RKO (cell line): ENCODE measurements at places on chromosomes 1 and 21.
A peak's percentile ranks its signal among the peaks of the same experiment; 100 is the strongest.

GRCh38 chr1:247352175-247352574 is 20.5 kb upstream of the ZNF496 start:
- no peak for DNase-seq

DNA sequence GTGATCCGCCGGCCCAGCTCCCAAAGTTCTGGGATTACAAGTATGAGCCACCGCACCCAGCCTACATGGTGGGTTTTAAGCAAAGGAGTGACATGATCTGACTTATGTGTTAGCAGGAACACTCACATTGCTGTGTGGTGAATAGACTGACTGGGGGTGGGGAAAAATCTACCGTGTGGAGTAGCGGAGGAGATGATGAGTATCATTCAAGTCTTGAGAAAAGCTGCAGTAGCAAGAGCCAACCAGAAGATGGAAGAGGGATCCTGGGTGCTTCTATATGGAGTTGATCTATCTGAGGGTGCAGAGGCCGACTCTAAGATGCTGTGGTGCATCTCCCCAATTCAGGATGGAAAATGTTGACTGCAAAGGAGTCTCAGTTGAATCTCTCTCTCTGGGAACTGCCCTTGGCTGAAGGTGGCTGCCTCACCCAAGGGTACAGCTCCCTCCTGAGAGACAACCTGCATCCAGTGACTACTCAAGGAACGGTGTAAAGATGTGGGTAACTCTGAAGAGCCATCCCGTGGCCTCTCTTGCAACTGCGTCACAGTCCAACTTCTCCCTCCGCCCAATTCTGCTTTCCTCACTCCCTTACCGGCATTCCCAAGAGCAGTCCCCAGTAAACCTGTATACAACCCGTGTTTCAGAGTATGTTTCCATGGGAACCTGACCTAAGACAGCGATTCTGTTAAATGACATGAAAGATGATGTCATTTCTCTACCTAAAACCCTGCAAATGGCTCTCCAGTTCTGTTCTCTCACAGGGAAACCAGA is 7.4 kb upstream of the B3GALNT2 start:
- DNase-seq: peak; percentile 59

GRCh38 chr1:221494670-221495069 is 247.2 kb downstream of the DUSP10 start:
- no peak for DNase-seq

DNA sequence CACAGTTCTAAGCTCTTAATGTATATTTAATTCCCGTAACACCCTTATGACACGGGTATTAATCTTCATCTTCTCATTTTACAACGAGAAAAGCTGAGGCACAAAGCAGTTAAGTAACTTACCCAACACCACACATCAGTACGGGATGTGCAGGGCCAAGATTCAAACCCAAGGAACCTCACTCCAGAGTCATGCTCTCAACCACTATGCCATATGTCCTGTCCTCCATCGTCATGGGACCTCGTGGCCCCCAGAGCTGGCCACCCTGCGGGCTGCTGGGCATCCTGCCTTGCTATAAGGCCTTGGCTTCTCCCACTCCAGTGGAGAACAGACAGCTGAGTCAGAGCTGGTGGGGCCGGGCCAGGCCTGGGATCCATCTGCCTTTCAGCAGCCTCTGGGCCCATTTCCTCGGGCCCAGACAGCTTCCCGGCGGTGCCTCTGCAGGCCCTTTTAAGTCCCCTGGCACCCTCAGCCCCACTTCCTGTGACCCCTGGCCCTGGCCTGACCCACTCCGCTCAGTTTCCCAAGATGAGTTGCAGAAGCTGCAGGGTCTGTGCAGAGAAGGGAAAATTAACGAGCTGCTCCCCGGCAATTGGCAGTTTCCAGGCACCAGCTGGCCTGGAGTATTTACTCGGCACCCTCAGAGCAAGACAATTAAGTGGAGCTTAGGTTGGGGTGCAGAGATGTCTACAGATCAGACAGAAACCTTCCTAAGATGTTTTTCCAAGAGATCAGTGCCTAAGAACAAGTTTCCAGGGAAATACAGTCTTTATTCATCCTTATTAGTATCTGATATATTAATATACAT is 98.2 kb downstream of the EPHB2 start:
- DNase-seq: no peak

DNA sequence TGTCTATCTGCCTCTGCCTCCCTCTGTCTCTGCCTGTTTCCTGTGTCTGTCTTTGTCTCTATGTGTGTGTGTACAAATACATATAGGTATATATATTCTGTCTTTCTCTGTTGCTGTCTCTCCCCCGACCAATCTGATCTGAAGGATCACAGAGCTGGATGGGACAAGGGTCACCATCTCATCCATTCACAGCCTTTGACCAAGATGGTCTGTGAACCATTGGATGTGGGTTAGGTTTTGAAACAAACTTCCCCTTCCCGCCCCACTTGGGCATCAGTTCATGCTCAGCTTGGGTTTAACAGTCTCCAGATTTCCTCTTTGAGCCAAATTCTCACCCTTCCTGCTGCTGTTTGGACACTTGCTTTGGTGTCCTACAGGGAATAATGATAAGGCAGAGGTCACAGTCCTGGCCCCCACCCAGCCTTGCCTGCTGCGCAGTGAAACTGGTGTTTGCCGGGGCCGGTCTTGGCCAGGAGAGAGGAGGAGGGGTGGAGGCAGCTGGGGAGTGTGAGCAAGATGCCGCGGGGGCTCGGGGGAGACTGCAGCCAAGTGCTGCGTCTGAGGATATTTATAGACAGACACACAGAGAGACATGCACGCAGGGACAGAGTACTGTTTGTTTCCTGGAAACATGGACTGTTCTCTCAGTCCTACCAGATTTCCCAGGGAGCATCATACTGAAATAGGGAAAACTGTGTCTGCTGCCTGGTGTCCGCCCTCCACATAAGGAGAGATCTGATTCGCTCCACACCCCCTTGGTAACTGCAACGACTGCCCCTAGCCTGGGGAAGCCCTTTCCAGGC is 27.0 kb upstream of the BTG2 start:
- no peak for DNase-seq

GRCh38 chr1:36784147-36784859 is 250.0 kb downstream of the GRIK3 start:
- no peak for DNase-seq

- DNase-seq: no peak
Measured at GRCh38 chr21:43721939-43722338, 3.0 kb downstream of the PDXK start.

DNA sequence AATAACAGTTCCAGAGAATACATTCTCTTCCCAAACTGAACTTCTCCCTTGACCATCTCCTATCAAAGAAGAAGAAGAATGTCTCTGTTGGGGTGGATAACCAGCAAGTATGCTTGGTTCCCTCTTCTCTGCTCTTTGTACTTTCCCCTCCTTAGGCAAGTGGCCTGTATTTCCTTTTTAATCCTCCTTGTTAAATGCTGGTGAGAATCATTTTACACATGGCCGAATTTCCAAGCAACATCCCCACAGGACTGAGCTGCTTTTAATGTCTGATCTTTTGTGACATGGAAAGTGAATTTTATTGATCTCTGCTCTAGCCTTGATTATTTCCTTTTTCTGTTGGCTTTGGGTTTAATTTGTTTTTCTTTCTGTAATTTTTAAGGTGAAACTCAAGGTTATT is 336.7 kb downstream of the DUSP10 start:
- DNase-seq: no peak

DNA sequence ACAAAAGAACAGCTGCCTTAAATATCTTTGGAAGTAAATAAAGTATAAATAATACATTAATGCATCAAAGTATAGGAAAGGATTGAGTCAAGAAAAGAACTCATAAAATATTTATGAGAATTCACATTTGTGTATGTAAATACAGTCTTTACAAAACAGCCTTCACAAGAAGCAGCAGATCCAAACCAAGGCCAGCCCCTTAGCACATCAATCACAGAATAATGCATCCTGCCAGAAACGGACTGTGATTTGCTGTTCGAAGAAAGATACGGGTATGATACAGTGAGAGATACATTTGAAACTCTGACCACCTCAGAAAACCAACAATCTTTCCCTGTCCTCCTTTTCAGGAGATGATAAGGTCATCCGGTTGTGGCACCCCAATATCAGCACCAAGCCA is 70.9 kb downstream of the WDR64 start:
- DNase-seq: no peak

DNA sequence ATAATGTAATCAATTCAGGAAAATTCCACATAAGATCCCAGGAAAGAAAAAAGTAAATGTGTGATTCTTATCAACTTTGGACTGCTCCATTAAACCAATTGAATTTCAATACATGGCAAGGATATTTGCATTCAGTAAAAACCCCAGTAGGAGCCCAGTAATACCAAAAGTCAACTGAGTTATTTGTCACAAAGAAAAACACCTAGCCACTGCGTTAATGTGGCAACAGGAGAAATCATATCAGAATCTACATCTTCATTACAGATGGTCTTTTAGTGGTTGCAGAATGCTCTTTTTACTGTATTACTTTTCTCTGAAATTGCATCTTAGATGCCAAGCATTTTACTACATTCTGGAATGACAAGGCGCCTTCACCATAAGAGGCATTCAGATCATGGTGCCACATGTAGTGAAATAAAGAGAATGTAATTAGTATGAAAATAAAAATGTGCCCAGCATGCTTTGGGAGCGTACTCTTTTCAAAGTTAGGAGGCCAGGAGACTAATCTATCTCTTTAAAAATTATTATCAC is 180.7 kb downstream of the PATJ start:
- DNase-seq: no peak

DNA sequence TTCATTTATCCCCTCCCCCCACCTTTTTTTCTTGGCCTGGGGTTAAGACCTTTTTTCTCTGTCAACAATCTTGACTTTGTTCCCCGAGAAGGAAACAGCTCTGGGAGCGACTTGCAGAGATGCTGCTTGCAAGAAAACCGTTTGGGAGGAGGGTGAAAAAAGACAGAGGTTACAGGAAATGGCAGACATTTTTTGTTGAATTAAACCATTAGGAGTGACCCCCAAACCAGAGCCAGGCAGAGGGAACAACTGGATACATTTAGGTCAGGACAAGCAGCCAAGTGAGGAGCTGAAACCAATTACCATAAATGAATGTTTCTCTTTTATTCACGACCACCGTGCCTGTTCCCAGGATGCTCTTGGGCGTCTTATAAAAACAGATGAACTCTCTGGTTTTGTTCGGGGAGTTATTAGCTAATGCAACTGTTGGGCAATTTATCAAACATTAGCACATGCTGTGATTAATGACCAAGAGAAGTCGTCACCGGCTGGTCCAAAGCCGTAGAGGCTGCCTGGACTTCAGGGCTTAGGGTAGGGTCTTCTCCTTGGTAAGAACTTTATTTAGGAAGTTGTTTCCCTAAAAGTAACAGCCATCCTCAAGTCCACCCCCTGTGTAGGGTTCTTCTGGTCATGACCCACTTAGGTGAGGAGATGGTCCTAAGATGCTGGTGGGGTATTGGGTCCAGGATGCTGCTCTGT is 141.0 kb downstream of the FOXD2 start:
- DNase-seq: no peak

DNA sequence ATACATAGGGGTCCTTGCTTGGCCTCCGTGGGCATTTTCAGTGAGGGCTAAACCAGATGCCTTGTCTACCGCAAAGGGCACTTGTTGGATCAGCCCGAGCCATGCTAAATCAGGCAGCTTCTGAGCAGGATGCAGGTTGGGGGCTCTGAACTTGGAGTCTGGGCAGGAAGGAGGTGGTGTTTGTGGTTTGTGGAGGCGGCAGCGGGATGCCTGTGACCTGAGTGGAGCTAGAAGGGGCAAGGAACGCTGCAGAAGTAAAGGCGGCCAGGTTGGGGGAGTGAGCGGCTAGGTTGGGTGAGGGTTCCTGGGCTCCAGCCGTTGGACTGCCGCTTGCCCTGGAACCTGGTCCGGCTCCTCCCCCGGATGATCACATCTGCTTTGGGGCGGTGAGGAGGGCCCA is 183.9 kb downstream of the CAMTA1 start:
- DNase-seq: no peak

DNA sequence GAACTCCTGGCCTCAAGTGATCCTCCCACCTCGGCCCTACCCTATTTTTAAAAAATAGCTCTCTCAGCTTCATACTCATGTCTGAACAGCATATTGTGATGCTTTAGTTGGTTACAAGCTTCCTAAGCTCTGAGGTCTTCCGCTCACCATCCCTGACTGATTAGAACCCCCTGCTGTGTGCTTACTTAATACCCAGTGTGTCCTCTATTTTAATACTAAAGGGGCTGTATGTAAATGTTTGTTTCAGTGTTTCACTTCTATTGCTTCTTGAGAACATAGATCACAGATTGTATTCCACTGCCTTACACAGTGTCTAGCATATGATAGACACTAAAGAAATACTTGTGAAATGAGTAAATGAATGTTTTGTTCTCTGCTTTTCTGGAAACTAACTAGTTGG is 29.8 kb downstream of the ZYG11B start:
- no peak for DNase-seq

GRCh38 chr1:84691122-84691783 is 992 bp upstream of the SSX2IP start:
- DNase-seq: peak; percentile 33

- DNase-seq: no peak
Measured at GRCh38 chr1:116984406-116985160, 17.0 kb upstream of the CD101 start.

DNA sequence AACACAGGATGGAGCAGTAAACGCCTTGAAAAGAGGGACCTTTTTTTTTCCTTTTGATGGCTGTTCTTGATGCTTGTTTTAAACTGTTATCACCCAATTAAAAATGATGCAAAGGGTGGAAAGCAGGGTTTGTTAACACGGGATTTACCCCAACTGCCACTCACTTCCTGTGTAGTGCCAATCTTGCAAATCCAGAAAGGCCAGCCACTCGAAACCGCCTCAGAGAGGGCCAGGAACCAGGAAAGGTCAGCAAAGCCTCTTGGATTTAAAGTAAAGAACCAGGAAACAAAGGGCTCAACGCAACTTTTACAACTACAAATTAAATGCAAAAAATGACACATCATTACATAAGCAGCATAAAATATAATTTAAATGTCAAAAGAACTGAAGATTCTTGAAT is 347.4 kb downstream of the PDE4B start:
- DNase-seq: no peak

- DNase-seq: no peak
Measured at GRCh38 chr1:26626994-26627393, 68.8 kb upstream of the ARID1A start.

DNA sequence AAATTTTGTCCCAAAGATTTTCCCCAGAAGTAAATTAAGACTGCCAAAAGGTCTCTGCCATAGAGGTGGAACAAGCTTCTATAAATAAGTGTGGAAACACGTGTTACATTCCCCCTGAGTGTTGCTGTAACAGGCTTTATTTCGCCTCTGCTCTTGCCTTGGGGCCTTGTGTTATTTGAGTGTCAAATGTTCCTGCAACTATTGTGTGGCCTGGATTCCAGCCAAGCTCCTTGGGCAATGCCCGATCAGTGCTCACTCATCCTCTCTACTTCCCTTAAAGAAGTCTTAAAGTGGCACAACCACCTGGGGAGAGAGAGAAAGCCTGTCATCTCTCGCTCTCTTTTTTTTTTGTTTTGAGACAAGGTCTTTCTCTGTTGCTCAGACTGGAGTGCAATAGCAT is 156.7 kb downstream of the NR5A2 start:
- peak; percentile 17 for DNase-seq

- DNase-seq: no peak
Measured at GRCh38 chr21:43764576-43765495, 11.3 kb downstream of the CSTB start.

- no peak for DNase-seq
Measured at GRCh38 chr1:230542054-230542453, 100.2 kb upstream of the COG2 start.
